ENCODE measurements at places on chromosomes 1 and 21.
A peak's percentile ranks its signal among the peaks of the same experiment; 100 is the strongest.

- peak; percentile 86 for DNase-seq
Measured at GRCh38 chr1:151372058-151372934, at the start of gene SELENBP1. Gene SELENBP1 (minus strand): TSS chr1:151372705. CDS start chr1:151372641, 64 bp downstream.

GRCh38 chr1:156430866-156431265 lies 61.9 kb downstream of the RHBG start:
- no peak for DNase-seq

DNA sequence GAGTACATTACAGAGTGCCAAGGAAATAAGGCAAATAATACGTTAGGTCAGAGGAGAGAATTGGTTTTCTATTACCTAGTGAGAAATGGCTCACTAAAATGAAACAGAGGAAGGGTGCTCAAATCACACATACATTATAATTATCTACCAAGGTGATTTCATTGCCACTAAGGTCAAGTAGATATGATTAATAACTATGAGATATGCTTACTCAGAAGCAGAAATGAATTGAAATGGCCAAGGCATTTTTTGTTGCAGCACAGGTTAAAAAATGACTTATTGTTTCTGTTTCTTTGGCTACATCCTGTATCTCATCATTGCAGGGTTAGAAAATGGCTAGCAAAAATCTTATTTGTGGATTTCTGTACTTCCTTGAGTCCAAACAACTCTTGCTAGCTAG lies 154.5 kb upstream of the GORAB start:
- no peak for DNase-seq

DNA sequence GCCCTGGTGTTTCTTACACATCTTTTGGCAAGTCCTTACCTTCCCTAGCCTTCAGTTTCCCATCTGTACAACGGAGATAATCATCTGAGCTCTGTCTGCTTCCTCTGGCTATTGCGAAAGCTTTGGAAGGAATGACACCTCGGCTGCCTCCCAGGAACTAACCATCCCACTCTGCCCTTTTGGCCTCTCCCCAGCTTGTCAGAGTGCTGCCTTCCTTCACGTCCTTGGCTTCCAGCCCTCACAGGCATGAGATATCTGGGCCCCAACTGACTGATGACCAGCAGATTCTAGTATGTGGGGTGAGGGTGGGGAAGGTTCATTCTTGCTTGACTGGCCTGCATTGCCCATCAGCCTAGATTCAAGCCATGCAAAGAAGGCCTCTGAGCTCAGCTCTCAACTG lies 253.1 kb upstream of the FGGY start:
- no peak for DNase-seq

DNA sequence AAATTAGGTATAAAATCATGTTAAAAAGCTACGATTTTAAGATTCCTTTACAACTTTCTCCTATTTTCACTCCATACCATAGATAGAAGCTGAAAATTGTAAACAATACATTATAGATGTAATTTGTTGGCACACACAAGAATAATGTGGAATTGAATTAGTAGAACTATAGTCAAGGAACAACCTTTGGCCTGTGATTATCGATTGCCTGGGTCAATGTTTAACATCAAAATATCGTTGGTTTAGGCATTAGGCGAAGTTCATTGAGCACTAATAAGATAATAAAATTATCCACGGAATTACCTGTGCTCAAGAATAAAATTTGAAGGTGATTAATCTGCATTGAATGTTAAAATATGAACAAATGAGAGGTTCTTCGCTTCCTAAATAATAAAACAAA lies 455.1 kb upstream of the ZP4 start:
- DNase-seq = no peak

- DNase-seq = no peak
Measured at GRCh38 chr1:145758116-145758515, 38.8 kb downstream of the CD160 start.

DNA sequence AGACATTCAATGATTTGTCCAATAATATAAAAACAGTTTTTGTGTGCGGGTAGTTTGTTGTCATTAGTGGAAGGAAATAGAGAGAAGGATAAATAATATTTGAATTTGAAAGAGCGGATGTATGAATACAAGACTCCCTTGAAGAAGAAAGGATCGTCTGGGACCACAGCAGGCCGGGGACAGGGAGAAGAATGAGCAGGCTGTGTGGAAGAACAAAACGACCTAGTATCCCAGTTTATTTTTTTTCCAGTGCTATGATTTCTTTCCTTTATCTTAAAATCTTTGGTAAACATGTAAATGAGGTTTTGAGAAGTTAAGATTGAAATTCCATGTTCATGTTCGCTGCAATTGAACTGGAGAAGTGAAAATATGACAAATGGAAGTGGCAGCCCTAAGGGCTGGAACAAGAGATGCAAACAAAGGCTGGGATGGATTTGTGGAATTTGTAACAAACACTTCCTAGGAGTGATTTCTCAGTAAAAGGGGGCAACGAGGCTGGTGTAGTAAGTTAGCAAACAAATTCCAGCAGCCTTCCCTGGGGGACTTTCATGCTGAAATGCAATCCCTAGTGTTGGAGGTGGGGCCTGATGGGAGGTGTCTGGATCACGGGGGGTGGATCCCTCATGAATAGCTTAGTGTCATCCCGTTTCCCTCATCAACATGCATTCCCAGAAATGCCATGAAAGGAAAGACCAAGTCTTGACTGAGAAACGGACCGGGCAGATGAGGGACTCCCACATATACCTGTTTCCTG lies 10.2 kb upstream of the IFI16 start:
- DNase-seq = peak; percentile 94

- peak; percentile 87 for DNase-seq
Measured at GRCh38 chr1:220876511-220877376, 2.5 kb upstream of the HLX start.

DNA sequence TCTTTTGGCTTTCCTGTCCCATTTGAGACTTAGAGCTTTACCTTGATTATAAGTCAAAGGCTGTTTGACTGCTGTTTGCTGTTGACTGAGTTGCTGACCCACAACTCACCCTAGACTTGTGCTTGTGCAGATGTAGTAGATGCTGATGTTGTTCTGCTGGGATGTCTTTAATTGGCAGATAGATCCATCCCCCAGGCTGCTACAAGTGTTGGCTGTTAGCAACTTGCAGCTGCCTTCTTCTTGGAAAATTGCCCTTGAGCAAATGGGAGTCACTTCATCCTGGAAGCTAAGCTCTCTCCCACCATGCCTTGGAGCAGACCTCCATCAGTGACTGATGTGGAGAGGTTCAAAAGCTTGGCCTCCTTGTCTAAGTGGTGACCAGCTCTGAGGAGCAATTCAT lies 139.3 kb upstream of the KIAA0040 start:
- DNase-seq = no peak

- no peak for DNase-seq
Measured at GRCh38 chr21:14488672-14489204, 57.4 kb downstream of the SAMSN1 start.

GRCh38 chr1:167137332-167137781 lies 43.5 kb downstream of the STYXL2 start:
- no peak for DNase-seq

- peak; percentile 76 for DNase-seq
Measured at GRCh38 chr1:230977761-230978490, 735 bp downstream of the TTC13 start.

- no peak for DNase-seq
Measured at GRCh38 chr1:67323087-67323486, 15.4 kb downstream of the IL12RB2 start.

- no peak for DNase-seq
Measured at GRCh38 chr1:177211231-177211630, 40.5 kb downstream of the BRINP2 start.

GRCh38 chr1:22711591-22712501 lies 1.2 kb downstream of the EPHB2 start:
- DNase-seq = peak; percentile 65

- no peak for DNase-seq
Measured at GRCh38 chr1:229116114-229116513, 154.8 kb upstream of the RAB4A start.

DNA sequence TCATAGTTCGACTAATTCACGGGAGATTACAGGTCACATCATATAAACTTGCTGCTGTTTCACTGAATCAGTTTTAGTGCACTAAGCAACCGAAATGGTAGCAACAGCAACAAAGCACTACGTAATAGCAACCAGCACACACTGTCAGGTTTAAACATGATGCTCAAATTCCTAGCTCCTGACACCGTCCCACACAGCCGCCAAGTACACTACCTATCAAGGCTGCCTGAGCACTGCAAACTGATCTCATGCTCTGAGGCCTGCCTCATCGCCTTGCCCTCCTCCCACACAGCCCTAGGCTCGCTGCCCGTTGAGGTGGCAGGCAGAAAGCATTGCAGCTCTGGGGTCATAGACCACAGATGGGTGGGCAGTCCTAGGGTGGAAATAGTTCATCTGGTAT lies 12.4 kb downstream of the LAMC2 start:
- DNase-seq = no peak

DNA sequence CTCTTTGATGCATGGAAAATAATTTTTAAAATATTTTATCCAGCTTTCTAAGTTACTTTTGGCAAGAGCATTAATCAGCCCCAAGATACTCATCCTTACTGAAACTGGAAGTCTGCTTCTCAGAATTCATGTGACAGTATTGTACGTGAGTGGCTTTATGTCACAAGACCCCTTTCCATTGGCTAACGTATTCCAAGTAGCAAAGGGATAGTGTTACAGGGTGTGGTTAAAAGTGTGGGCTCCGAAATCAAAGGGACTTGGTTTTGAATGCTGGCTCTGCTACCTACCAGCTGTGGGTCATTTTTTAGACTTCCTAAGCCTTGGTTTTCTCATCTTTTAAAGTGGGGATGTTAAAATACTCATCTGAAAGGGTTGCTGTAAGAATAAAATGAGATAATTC lies 91.7 kb downstream of the RHOU start:
- no peak for DNase-seq

Measured in endodermal cell (in vitro differentiated cells).